NCI-H345 (cell line): ENCODE measurements at places on chromosomes 1 and 21.

DNA sequence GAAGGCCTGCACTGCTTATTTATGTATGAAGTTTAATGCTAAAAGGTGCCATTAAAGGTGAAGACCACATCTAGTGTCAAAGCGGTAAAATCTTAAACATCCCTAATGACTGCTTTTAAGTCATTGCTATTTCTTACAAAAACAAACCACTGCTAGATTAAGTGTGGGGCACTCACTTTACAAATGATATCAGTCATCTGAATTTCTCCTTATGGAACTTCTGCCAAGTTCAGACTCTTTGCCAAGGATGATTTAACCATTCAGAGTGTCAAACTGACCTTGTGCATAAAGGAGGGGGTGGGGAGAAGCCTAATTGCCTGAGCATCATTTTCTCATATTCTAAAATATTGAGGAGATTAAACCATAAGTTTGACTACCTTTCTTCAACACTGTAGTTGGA is 271.5 kb downstream of the TGFB2 start:
- DNase-seq: no peak

- DNase-seq: no peak
These were observed 635.2 kb downstream of the SMYD3 start for GRCh38 chr1:245871915-245872314.

DNA sequence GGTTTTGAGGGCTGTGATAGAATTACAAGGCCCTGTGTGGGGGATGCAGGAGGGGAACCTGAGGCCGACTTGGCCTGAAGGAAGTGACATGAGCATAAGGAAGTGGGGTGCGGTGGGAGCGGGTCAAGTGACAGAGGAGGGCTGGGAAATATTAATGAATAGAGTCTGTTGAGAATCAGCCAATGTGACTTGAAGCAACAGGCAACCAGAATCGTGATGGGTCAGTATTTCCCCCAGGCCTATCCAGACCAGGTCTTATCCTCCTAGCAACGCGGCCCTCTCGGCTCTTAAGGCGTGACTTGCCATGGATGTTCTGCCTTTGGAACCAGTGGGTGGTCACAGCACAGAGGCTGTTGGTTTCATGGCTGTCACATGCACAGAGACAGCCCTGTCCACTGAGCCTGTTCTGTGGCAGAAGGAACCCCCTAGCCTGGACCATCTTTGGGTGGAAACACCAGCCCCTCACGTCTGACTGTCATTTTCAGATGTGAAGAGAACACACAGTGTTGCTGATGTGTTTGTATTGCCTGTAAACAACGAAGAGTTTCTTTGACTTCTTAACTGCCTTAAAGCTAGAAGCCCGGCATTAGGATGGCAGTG is 468.8 kb downstream of the CAMTA1 start:
- no peak for DNase-seq

- DNase-seq: no peak
These were observed 44.3 kb downstream of the CDC14A start for GRCh38 chr1:100396651-100397050.
